Articular chondrocyte of knee joint (primary cell): ENCODE measurements at places on chromosomes 6 and 20. TPM values are rescaled to one million over a fixed set of nuclear protein-coding genes. Genes with fewer than 3 reads are reported as not detected.

Gene DAAM2
- total RNA-seq = 59.9 and 63.9 TPM in 2 replicates

Gene RNF39
- not detected in 2 replicates for total RNA-seq

Gene FAM83C
- under 0.01 and 0.11 TPM in 2 replicates for total RNA-seq

Gene PAQR8
- 5.4 and 5.6 TPM in 2 replicates for total RNA-seq

Gene GPLD1
- total RNA-seq = 2.2 and 2.7 TPM in 2 replicates

Gene CEP162
- 20.0 and 22.2 TPM in 2 replicates for total RNA-seq

Gene PPP1R3G
- total RNA-seq = 2.1 and 2.2 TPM in 2 replicates

Gene SAMD3
- total RNA-seq = 0.39 and 1.9 TPM in 2 replicates

Gene HCK
- total RNA-seq = 0.11 TPM in 1 of 2 replicates, not detected in the other

Gene DCBLD1
- total RNA-seq = 22.7 and 28.5 TPM in 2 replicates

Gene HECA
- total RNA-seq = 36.3 and 41.5 TPM in 2 replicates

Gene JAG1
- 71.6 and 155 TPM in 2 replicates for total RNA-seq

Gene PTK7
- total RNA-seq = 28.3 and 51.5 TPM in 2 replicates

Gene MMP24
- 1.4 TPM in 2 replicates for total RNA-seq

Gene CEBPB
- 41.2 and 54.5 TPM in 2 replicates for total RNA-seq

Gene GPX5
- total RNA-seq = not detected in 2 replicates

Gene LIN28B
- total RNA-seq = not detected in 2 replicates

Gene CALHM4
- total RNA-seq = not detected in 2 replicates

Gene HSPA12B
- total RNA-seq = 0.13 and 0.22 TPM in 2 replicates

Gene PDE10A
- total RNA-seq = 0.39 and 2.3 TPM in 2 replicates

Gene HMGCLL1
- 0.13 TPM in 1 of 2 replicates, not detected in the other for total RNA-seq

Gene HAO1
- not detected in 2 replicates for total RNA-seq

Gene DEFB132
- not detected in 2 replicates for total RNA-seq

Gene COX4I2
- total RNA-seq = not detected in 2 replicates

Gene TRIM31
- not detected in 2 replicates for total RNA-seq

Gene CENPW
- total RNA-seq = 9.1 and 11.3 TPM in 2 replicates

Gene LAMA5
- 4.4 and 4.8 TPM in 2 replicates for total RNA-seq

Gene F13A1
- total RNA-seq = 0.13 and 0.54 TPM in 2 replicates

Gene KIF6
- total RNA-seq = 0.76 and 0.78 TPM in 2 replicates

Gene PAK5
- total RNA-seq = not detected in 2 replicates

Gene SIRPG
- total RNA-seq = not detected in 2 replicates
